ENCODE measurements at places on chromosomes 1 and 21. TPM values are rescaled to one million over a fixed set of nuclear protein-coding genes. Genes with fewer than 3 reads are reported as not detected.

Gene GJA8
- not detected for total RNA-seq

- DNase-seq, result peak; percentile 56
Measured at GRCh38 chr1:228393268-228393701, 13.3 kb downstream of the TRIM11 start.

GRCh38 chr1:235111107-235111506 lies 17.5 kb downstream of the TOMM20 start:
- no peak for DNase-seq

DNA sequence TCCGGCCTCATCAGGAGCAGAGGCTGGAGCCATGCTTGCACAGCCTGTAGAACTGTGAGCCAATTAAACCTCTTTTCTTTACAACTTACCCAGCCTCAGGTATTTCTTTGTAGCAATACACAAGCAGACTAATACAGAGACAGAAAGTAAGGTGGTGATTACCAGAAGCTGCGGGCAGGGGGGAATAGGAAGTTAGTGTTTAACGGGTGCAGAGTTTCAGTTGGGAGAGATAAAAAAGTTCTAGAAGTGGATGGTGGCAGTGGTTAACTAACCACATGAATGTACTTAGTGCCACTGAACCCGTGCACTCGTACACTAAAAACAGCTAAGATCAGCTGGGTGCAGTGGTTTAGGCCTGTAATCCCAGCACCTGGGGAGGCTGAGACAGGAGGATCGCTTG lies 80.4 kb upstream of the TARDBP start:
- no peak for DNase-seq

Gene ANKRD65
- total RNA-seq, result 0.89 TPM

DNA sequence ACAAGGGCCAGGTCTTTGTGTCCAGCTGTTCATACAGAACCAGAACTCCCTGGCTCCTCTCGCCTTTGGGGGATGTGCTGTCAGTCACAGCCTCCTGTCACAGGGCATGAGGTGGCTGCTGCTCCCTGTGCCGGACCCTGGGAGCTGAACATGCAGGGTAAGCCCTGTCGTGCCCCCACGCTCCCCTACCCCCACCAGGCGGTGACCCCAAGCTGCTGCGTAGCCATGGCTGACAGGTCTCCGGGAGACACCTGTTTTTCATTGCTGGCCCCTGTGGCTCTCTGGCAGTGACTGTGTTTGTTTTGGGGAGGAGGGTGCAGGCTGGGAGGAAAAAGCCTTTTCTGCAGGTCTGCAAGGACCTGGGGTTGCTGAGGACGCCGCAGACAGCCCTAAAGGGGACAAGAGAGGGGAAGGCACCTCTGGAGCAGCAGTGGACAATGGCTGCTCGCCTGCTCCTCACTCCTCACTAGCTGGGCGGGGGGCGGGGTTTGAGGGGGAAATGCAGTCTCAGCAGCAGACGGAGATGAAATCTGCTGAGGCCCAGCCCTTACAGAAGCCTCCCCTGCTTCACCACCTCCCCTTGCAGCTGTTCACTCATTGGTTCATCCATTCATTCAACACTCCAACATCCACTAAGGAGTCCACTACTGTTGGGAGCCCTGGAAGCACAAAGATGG lies 81.4 kb downstream of the TRABD2B start:
- DNase-seq, result no peak
